Central memory CD4-positive, alpha-beta T cell (primary cell): ENCODE measurements at places on chromosomes 7 and 10.

DNA sequence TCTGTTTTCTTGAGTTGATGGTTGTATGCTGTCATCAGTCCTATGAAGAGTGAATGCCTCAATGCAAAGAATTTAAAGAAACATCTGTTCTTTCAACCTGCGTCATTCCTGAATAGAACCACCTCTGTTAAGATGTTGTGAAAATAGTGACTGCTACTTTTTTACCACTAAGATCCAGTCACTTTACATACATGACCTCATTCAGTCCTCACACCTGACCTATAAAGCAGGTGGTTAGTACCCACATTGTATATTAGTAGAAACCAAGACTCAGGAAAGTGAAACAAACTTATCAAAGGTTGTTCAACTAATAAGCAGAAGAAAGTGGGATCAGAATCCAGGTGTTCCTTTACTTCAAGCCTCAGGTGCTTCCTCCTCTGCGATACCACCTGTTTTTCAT lies 64.8 kb downstream of the ITGB8 start:
- DNase-seq = no peak

DNA sequence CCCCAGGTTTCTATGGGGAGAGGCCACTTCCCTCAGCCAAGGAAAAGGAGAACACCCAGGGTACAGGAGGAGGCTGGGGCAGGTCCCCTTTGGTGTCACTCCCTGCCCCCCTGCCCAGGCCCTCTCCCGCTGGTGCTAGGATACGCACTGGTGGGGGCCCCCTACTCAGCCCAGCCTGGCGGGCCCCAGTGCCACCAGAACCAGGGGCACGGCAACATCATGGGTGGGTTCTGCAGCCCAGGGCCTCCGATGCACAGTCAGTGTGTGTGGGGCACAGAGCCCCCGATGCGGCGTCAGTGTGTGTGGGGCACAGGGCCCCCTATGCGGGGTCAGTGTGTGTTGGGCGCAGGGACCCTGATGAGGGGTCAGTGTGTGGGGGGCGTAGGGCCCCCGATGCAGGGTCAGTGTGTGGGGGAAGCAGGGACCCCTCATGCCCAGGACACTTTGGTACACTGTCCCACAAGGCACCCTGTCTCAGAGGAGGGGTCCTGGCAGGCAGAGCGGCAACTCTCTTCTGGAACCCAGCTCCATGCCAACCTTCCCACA lies 23.1 kb upstream of the ZNF735 start:
- DNase-seq = no peak

DNA sequence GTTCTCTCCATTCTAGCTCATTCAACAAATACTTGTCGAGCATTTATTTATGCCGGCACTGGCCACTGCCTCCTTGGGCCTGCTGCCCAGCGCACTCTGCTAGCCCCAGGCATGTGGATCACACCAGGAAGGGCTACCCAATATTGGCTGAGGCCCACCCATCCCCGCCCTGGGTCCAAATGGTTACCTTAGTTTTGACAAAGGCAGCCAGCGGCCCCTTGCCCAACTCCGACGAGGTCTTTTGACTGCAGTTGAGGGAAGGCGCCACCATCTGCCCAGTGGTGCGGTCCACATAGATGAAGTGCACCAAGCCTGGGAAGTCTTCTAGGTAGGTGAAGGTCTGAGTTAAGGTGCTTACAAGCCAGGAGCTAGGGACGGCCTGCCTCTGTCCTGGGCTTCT lies 7.2 kb upstream of the PYROXD2 start:
- DNase-seq = no peak

- DNase-seq = no peak
Observed at GRCh38 chr10:116712519-116712918, 29.8 kb downstream of the HSPA12A start.

- DNase-seq = no peak
Observed at GRCh38 chr10:31697271-31698180, 231.1 kb downstream of the ARHGAP12 start.

- no peak for DNase-seq
Observed at GRCh38 chr10:93468461-93469213, 13.5 kb downstream of the MYOF start.
